NCI-H774 (cell line): ENCODE measurements at places on chromosomes 11 and 22.

GRCh38 chr11:118401151-118401879, at the start of gene ATP5MG:
Gene ATP5MG (plus strand): TSS chr11:118401606. CDS start chr11:118401666, 60 bp downstream.
- DNase-seq = peak; percentile 91

- no peak for DNase-seq
Measured at GRCh38 chr11:133917921-133918607, 38.7 kb downstream of the IGSF9B start.

- DNase-seq = no peak
Measured at GRCh38 chr22:32175115-32175514, 16.0 kb upstream of the C22orf42 start.

DNA sequence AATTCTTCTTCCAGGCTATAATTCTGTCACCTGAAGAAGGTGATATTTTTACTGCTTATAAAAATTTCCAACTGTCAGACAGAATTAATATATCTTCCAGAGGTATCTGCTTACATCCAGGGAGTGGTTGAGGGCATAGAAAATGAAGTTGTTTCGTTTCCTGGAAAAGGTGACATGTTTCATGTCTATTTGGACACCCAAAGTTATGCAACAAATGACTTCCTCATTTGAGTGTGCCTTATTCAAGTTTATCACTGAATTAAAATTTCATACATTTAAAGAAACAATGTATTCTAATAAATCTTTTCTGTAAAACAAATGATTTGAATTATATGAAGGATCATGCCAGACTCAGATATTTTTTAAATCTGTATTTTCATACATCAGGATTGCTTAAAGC, 8.5 kb upstream of the GRAMD1B start:
- DNase-seq = no peak

- no peak for DNase-seq
Measured at GRCh38 chr11:33013755-33014154, 1.9 kb upstream of the DEPDC7 start.

DNA sequence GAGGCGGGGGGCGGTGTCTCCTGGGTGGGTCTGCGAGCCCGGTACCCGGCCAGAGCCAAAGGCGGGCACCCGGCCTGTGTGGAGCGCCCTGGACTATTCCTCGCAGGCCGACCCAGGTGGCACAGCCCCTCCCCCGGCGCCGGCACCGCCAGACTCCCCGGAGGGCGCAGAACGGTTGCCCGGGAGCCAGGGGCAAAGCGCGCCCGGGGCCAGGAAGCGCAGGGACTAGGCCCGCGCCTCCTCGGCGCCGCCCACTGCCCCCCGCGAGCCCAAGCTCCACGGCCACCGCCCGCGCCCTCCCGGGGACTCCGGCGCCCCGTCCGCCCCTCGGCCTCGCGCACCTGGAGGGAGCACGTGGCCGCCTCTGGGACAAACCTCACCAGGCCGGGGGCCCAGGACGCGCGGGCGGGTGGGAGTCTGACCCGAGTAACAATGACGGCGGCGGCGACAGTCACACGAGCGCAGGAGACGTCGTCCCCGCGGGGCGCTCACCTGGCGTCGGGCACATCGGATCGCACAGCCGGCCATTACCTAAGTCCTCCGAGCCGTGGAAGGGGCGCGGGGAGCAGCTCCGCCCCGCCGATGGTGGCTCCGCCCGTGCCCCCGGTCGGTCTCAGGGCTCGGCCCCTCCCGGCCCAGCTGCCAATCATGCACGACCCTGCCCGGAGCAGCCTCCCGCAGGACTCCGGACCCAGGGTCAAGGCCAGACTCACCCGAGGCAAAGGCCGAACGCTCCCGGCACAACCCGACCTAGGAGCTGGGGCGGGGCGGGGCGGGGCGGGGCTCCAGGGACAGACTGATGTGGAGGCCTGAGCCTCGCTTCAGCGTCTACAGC, 7.4 kb downstream of the PLXNB2 start:
- no peak for DNase-seq

DNA sequence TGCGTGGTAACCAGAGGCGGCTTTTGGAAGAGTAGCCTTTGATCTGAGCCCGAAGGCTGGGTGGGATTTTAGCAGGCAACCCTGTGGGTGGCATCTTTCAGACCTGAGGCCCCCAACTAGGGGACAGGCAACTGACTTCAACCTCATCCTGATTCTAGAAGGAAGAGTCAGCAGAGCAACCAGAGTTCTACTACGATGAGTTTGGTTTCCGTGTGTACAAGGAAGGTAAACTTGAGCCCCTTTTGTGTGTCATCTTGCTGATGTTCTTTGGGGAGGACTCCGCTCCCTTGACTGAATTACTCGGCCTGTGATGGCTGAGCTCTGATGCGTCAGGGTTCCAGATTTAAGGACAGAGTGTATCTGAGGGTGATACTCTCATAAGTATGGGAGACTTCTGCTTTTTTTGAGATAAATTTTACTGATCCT, 31.6 kb downstream of the SGSM3 start:
- no peak for DNase-seq

DNA sequence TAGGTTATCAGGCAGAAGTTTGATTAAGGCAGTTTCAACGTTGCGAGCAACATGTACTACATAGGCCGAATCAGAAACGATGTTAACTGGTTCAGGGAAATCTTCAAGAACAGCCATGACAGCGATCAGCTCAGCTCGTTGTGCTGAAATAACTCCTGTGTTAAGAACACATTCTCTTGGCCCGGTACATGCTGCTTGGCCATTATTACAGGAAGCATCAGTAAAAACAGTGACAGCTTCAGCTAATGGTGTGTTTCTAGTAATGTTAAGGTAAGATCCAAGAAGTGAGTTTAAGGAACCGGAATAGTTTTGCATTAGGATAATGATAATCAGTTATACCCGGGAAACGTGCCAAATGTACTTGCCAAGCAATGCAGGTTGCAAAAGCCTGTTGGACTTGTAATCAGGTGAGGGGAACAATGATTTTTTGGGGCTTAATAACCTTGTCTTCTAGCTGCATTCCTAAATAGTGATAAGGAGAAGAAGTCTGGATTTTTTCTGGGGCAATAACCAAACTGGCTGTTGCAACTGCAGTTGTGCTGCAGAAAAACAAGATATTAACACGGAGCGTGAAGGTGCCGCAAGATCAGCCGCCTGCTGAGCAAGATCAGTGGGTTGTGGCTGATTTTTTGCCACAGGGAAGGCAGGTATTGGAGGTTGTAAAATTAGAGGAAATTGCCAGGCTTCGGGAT, 14.3 kb downstream of the OR52K1 start:
- DNase-seq = no peak

DNA sequence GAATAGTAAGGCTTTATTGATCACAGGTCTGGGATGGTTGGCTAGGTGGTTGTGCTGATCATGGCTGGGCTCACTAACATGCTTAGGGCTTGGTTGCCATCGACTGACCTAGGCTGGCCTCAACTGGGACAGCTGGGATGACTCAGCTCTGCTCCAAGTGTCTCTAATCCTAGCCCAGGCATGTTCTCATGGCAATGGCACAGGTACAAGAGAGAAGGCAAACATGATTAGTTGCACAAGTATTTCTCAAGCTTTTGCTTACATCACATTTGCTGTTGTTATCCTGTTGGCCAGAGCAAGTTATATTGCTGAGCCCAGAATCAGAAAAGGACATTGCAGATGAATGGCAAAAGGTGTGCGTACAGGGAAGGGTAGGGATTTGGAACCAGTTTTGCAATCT, 68.5 kb upstream of the SLC35C1 start:
- DNase-seq = peak; percentile 35

GRCh38 chr11:88105526-88105925, 69.7 kb downstream of the RAB38 start:
- DNase-seq = no peak

GRCh38 chr22:20624161-20624616, 116.8 kb downstream of the MED15 start:
- no peak for DNase-seq

DNA sequence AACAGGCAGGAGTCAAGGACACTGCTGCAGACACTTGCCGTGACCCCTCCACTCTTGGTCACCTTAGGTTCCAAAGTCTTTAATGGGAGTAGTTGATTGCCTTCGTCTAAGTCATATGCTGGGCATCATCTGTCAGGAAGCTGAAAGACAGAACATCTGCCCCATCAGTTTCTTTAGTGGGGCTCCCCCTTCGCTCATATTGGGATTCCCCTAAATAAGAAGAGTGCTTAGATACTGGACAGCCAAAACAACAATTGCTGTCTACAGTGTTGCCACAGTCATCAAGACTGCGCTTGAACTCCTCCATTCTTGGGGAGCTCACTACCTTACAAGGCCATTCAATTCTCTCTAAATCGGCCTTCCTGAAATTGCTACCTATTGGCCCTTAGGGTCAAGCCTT, 58.5 kb downstream of the UBASH3B start:
- DNase-seq = no peak

GRCh38 chr11:20599221-20600019, at the start of gene SLC6A5:
Gene SLC6A5 (plus strand): TSS chr11:20599608. CDS start chr11:20599673, 65 bp downstream.
- DNase-seq = no peak

DNA sequence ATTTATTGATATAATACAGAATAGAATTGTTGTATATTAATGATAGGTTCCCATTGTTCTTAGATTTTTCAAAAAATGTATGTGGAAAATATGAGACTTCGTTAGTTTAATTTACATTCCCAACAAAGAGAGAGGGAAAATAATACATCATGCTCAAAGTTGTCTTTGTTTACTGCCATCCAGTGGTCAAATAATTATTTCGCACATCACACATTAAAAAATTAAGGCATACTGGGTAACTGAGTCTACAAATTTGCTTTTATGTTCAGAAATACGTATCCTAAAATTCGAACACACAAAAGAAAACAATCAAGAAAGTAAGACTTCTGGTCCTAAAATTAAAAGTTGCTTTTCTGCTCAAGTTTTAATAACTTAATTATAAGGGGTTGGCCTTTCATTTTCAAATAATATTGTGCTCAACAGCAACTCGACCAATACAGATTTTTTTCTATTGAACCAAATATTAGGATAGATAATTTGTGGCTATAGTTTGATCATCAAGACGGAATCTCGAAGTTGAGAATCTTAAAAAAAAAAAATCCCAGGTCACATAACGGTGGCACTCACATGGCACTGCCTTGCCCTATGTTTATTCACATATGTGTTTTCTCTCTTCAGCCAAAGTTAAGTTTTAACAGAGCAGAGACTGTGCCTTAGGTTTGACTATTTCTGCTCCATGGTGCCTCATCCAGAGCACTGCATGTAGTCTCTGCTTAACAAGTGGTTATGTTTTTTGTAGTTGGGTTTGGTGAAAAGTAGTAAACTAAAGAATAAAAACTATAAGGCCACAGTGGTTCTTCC, 12.3 kb downstream of the PDGFD start:
- DNase-seq = no peak

DNA sequence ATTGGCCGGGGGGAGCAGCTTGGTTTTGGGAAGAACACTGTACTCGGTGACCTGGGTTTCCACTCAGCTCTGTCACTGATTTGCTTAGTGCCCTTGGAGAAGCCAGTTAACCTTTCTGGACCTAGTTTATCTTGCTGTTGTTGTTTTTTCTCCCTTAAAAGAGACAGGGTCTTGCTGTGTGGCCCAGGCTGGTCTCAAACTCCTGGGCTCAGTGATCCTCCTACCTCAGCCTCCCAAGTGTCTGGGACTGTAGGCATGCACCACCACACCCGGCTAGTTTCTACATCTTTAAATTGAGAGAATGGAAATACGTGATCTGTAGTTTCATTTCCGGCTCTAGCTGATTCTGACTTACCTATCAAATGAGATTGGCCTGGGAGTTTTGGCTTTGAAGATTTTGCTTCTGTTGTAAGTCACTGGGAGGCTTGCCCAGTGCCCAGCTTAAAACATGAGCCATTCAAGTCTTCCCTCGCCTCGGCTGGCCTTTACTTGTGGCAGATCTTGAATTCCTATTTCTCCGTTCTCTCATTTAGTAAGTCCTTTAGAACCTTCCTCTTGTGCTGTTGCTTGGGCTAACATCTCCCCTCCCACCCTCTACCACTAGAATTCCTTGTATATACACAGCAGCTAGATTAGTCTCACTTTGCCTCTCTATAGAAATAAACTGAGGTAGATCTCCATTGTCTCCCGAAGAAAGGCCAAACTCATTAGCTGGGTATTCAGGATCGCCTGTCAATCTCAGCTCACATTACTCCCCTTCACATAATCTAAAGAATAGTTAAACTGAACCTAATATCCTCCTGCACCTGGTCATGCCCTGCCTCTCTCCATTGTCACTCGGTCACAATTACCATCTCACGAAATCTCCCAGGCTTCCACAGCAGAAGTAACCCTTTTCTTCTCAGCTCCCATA, 87.7 kb upstream of the SLC25A18 start:
- DNase-seq = no peak

- peak; percentile 10 for DNase-seq
Measured at GRCh38 chr22:36546092-36546804, 17.3 kb upstream of the EIF3D start.

GRCh38 chr22:23392420-23393121, 187.5 kb downstream of the IGLL1 start:
- no peak for DNase-seq

- DNase-seq = peak; percentile 45
Measured at GRCh38 chr11:32090545-32091370, at the start of gene RCN1. Gene RCN1 (plus strand): TSS chr11:32091074. CDS start chr11:32091197, 123 bp downstream.

DNA sequence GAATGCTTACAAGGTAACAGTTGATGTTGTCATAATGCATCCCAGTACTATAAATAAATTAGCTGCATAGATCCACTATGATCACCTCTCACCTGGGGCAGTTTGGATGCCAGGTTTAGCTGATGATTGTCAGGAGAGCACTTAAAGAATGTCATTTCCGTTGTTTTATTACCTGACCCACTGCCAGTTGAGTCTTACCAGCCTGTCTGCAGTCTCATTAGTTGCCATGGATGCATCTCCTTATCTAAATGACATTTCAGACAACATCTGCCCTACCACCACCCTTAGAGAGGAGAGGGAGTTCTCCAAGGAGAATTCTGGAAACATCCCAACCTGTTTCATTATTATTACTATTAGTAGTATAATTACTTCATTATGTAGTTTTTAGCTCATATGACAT, 339.1 kb upstream of the API5 start:
- no peak for DNase-seq

- DNase-seq = no peak
Measured at GRCh38 chr11:61972112-61972671, 4.8 kb upstream of the FTH1 start.

DNA sequence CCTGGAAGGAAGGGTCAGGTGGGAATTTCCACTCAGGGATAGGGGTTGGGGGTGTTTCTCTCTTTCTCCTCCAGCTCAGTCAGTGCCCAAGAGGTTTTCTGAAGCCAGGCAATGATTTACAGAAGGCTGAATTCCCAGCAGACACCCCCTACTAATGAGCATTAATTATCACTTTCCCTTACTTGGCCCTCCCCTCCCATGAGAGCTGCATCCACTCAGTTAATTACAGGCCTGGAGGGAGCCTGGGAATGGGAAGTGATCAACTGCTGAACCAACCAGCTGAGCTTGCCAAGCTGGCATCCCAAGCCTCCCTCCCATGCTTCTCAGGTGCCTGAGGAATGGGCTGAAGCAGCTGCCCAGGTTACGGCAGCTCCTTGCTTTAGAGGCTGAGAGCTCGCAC, 992 bp downstream of the LGALS12 start:
- DNase-seq = no peak

DNA sequence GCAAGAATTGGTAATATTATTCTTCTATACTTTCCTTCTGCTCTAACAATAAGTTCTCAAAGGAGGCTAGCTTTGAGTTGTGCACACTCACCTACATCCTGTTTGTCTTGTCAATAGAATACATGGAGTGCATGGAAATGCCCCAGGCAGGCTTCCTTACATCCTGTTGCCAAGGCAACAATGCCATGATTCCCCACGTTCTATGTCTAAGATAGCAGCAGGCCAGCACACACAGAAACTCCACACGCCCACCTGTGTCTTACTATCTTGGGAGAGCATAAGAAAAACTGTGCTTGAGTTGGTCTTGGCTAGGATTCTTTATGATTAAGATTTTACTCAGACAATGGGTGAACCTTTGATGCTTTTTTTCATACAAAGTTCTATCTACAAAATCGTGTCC, 379.2 kb downstream of the AASDHPPT start:
- no peak for DNase-seq
